ENCODE measurements at places on chromosomes 2 and 18. TPM values are rescaled to one million over a fixed set of nuclear protein-coding genes. Genes with fewer than 3 reads are reported as not detected.

SERPINB10 gene
- polyA plus RNA-seq = not detected

GRCh38 chr2:124884315-124884714 is 859.2 kb downstream of the CNTNAP5 start:
- DNase-seq = no peak

DNA sequence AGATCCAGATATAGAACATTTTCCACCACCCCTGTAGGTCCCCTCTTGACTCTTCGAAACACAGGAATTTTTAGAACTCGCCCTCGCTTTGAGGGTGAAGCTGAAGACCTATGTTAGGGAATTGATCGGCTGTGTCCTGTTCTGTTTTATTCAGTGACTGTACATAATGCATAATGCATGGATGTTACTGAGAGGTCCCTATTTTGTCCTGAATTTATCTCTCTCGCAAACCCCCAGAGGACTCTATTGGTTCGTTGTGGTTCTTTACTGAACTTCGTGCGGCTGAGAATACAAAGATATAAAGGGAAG is 431 bp upstream of the EIF5B start:
- no peak for DNase-seq

DNA sequence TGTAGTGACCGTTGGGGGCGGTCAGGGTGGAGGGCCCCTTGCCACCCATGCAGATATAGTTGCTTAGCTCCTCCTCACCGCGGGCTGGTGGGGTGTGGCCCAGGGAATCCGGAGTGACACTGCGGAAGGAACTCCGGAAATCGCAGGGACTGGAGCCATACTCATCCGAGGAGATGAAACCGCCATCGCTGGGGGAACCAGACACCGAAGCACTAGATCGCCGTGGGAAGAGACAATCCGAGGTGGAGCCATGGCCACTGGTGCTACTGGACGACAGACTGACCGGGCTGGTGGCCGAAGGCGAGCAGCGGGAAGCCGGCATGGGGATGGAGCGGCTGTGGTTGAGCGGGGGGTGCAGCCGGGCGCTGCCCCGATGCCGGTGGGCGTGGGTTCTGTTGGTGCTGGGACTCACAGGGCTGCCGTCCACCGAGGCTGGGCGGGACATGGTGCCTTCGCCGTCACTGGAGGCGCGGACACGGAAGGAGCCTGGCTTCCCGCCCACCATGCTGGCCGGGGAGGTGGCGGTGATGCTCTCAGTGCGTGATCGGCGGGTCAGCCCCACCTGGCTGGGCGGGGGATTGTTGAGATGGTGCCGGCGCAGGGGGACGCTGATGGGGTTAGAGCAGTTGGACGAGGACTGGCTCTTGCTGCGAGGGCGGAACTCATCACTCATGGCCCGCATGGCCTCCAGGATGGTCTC is 2.2 kb downstream of the IRS1 start:
- DNase-seq = peak; percentile 55

CTAGE1 gene
- polyA plus RNA-seq = not detected

Data from adrenal gland (tissue), 19 donors.